Bronchus fibroblast of lung (primary cell): ENCODE measurements at places on chromosomes 16 and 17. TPM values are rescaled to one million over a fixed set of nuclear protein-coding genes. Genes with fewer than 3 reads are reported as not detected.

PPP1R27 gene
- not detected in 2 replicates for total RNA-seq

RPH3AL gene
- 1.2 and 2.2 TPM in 2 replicates for total RNA-seq

CCL14 gene
- total RNA-seq: not detected in 2 replicates

GRAP gene
- under 0.01 TPM in 1 of 2 replicates, not detected in the other for total RNA-seq

KCNJ12 gene
- total RNA-seq: under 0.01 and 0.15 TPM in 2 replicates

LPO gene
- total RNA-seq: not detected in 2 replicates

TBC1D3I gene
- total RNA-seq: under 0.01 TPM in 1 of 2 replicates, not detected in the other

KRTAP2-3 gene
- not detected in 2 replicates for total RNA-seq

GNGT2 gene
- total RNA-seq: 0.17 and 1.0 TPM in 2 replicates

EFCAB5 gene
- not detected in 2 replicates for total RNA-seq

CDYL2 gene
- 1.3 and 2.0 TPM in 2 replicates for total RNA-seq

SPATA22 gene
- not detected in 2 replicates for total RNA-seq

TERB1 gene
- total RNA-seq: not detected in 2 replicates

C16orf46 gene
- total RNA-seq: 1.6 TPM in 1 of 2 replicates, not detected in the other

OTOP3 gene
- not detected in 2 replicates for total RNA-seq

ACSM5 gene
- total RNA-seq: under 0.01 TPM in 1 of 2 replicates, not detected in the other

TMEM106A gene
- 4.4 and 5.1 TPM in 2 replicates for total RNA-seq

HIGD1B gene
- not detected in 2 replicates for total RNA-seq

ABCC11 gene
- total RNA-seq: under 0.01 TPM in 1 of 2 replicates, not detected in the other

HP gene
- not detected in 2 replicates for total RNA-seq

KRT23 gene
- under 0.01 TPM in 1 of 2 replicates, not detected in the other for total RNA-seq

LDHD gene
- 0.34 and 0.45 TPM in 2 replicates for total RNA-seq

NR1D1 gene
- total RNA-seq: 1.3 and 1.8 TPM in 2 replicates

SEC14L5 gene
- 0.17 TPM in 1 of 2 replicates, not detected in the other for total RNA-seq

ZMYND15 gene
- total RNA-seq: not detected in 2 replicates

SPHK1 gene
- total RNA-seq: 13.1 and 14.6 TPM in 2 replicates

MOSMO gene
- 16.8 and 16.9 TPM in 2 replicates for total RNA-seq
